ENCODE measurements at places on chromosomes 2 and 18.

DNA sequence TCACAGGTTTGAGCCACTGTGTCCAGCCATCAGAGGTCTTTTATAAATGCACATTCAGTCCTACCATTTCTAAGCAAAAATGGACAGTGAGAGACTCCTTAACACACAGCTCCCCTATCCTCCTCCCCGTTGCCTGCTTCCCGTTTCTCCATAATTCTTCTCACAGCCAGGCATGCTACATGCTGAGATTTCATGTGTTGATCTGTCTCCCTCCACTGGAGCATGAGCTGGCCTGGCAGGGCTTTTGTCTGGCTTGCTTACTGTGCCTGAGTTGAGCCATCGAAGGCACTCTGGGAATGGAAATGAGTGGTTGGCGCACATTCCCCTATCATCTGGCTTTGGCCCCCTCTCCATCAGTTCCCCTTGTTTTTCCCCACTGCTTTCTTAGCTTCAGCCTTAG is 413.5 kb downstream of the PTPRM start:
- no peak for DNase-seq

DNA sequence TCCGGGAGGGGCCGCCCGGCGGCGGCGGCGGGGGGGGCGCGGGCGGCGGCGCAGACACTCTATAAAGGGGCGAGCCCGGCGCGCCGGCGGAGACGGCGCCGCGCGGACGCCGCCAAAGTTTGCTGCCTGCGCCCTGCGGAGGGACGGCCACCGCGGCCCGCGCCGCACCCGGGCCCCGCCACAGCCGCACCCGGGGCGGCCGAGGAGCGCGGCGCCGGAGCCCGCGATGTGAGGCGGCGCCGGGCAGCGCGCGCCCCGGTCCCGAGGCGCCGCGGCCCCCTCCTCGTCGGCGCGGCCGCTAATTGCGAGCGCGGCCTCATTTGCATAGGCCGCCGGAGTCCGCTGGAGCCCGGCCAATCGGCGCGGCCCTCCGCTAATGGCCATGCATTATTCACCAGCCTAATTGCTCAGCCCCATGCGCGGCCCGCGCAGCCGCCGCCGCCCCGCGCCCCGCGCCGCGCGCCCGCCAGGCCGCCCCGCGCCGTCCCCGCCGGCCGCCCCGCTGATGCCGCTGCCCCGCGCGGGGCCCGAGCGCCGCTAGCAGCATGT is at the start of gene SALL3:
Gene SALL3 (plus strand): TSS at position 89 of the 549 bp plus-strand sequence. CDS start 457 bp downstream, at position 546.
- DNase-seq = peak; percentile 82

GRCh38 chr2:58870704-58871103 is 629.6 kb upstream of the FANCL start:
- DNase-seq = no peak

GRCh38 chr2:187976259-187976985 is 315.3 kb upstream of the GULP1 start:
- no peak for DNase-seq

DNA sequence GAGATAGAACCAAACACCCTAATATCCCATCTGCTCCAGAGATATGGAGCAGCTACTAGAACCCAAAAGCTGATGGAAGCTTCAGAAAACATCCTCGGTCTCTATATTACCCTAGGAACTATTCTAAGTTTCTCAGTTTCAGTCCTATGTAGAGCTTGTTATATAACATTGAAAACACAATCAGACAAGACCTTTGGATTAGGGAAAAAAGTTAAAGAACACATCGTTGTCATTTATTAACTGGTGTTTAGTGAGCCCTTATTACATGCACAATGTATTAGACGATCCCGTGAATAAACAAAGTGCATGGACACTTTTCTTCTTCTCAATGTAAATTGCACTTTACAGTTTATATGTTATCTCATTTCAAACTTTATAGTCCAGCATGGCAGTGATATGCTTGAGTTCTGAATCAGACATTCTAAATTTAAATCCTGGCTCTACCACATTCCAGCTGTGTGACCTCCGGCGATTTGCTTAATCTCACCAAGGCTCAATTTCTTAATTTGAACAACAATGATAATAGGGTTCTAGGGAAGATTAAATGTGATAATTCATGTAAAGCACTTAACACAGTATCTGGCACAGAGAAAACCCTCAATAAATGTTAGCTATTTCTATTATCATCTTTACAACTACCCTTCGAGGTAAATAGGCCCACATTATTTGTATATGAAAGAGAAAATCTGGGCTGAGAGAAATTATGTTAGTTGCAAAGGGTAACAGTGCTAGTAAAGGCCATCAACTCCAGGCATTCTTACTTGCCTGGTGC is 83.6 kb upstream of the PIK3C3 start:
- no peak for DNase-seq
